Activated T-cell treated with anti-CD3 and anti-CD28 coated beads, Interleukin-2, amount 50 U/mL, for 48 hours (primary cell): ENCODE measurements at places on chromosomes 5 and 9.

- no peak for DNase-seq
These were observed 17.2 kb upstream of the C5orf47 start for GRCh38 chr5:173971681-173972345.

GRCh38 chr5:31983851-31984250 is 190.3 kb downstream of the GOLPH3 start:
- DNase-seq = no peak

- no peak for DNase-seq
These were observed 29.4 kb upstream of the SPATA31E1 start for GRCh38 chr9:87853302-87853701.

DNA sequence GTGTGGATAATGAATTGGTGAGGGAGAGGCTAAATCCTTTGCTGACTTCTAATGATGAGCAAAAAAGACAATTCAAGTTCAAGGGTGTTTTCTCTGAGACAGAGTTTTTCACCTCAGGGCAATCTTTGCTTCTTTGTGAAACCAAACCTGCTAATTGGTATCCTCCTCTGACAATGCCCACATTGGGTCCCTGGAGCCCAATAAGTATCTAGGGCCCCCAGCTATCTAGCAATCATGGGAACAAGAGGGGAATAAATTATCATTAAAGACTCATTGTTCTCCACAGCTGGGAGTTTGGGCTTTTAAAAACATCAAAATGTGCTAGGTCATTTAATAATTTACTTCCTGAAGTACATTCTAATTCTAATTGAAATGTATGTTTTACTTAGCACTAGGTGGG is 227.3 kb downstream of the TMEM167A start:
- no peak for DNase-seq

DNA sequence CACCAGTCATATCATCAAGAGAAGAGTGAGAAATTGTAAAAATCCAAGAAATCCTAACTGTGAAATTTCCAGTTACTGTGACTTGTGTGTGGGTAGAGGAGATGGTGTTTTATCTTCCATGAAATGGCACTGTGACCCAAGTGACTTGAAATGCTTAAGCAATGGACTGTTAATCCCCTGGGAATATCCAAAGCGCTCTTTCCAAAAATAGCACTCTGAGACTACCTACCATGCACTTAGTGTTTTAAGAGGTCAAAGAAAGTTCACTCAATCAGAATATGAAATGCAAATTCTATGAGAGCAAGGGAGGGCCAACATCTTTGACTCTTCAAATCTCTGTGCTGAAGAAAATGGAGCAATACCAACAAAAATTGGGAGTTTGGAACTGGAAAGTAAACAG is 244.0 kb downstream of the GABRB2 start:
- no peak for DNase-seq

- no peak for DNase-seq
These were observed 62.2 kb upstream of the IL33 start for GRCh38 chr9:6153425-6153824.

DNA sequence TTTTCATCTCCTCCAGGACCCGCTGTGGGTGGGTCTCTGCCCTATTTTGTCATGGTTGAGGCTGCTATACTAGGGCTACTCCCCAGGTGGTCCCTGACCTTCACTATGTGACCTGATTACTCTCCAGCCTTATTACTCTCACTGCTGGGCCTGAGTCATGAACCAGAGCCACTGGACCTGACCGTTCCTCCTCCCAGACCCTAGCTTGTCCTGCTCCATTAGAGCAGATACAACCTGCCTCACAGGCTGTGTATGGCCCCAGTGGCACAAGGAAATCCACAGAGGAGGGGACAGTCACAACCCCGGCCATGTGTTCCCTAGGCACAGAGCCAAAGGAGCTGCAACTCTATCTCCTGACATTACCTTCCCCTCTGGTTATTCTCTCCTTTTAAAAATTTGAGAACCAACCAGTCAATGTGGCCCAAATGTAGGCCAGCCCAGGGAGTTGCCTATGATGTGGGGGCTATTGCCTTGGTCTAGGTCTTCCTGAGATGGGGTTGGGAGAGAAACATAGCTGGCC is 96.0 kb upstream of the FSTL4 start:
- no peak for DNase-seq

GRCh38 chr9:98255061-98255577 is 330 bp downstream of the TBC1D2 start:
- DNase-seq = no peak

DNA sequence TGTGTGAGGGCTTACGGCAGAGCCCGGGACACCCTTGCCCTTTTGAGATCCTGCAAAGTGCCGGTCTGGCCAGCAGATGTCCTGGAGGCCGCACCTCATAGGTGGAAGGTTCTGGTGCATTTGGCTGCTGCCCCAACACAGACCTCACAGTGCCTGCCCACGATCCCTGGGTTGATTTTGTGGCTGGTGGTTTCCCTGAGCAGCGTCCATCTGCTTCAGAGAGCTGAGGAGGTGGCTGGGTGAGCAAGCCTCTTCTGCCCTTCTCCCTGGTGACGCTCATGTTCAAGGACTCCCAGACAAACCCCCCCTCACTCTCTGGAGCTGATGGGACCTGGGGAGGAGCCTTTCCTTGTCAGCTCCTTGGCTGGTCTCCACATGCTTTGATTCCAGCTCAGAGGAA is 18.9 kb downstream of the BNIP1 start:
- DNase-seq = no peak

GRCh38 chr5:14810282-14810681 is 61.3 kb downstream of the ANKH start:
- no peak for DNase-seq

DNA sequence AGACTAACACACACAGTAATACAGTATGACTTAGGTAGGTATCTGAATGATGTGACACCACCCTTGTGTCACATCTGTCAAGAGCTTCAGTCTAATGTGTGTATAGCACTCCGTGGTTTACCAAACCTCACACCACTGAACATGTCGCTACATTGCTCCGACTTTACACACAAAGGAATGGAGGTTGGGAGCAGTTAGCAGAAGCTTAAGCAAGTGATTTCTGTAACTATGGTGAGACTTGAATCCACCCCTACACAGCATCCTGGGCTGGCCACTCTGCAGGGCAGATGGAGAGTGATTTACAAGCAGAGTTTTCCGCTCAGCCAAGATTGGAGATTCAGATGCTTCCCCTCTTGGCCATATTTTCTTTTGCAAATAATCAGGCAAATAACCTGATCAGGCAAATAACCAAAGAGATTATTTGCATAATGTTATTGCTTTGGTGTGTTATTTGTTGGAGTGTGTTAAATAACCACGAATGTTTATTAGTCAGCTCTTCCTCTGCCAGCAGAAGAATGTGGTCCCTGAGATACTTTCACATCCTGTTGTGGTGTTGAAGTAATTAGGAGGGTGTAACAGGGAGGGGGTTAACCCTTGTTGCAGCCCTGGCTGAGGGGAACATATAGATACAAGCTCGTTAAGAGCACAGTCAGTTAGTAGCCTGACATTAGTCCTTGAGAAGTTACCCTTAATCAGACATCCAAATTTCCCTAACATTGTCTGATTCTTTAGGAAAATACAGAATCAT is 92.8 kb downstream of the SNX18 start:
- DNase-seq = no peak

- no peak for DNase-seq
These were observed 32.6 kb downstream of the CNTFR start for GRCh38 chr9:34556949-34557348.

GRCh38 chr9:88746029-88746742 is 211.2 kb downstream of the NXNL2 start:
- DNase-seq = no peak

- DNase-seq = peak; percentile 58
These were observed 1.6 kb downstream of the TMEM245 start for GRCh38 chr9:109117856-109118807.

GRCh38 chr9:4955836-4956235 is 29.2 kb upstream of the JAK2 start:
- no peak for DNase-seq

DNA sequence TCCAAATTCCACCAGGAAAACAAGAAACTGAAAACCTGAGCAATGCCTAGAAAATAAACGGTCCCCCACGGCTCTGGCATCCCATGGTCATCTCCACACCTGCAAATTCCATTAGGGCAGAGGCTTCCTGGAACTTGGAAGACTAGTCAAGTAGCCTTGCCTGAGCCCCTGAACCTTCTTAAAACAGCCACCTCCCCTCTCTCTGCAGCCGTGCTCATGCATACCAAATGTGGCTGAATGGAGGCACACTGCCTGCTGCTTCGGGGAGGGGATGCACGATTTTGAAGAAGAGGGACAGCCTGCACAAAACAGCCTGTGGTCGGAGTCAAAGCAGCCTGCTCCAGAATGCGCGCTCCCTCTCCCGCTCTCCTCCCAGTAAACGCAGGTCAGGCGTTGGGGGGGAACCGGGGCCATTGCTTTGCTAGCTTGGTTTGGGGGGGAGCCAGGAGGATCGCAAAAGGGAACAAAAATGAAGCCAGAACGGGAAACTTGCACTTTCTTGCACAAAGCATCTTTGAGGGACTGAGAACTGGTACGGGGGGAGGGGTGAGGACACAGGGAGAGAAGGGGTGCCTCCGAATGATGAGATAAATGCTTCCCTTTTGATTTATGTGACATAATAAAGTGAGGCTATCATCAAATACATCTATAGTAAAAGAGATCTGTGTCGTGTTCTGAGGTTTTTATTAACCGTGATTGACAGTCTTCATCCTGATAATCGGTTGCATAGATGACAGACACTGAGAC is at the start of gene TRPM3:
Gene TRPM3 (minus strand): TSS at position 347 of the 747 bp plus-strand sequence. CDS start 267 bp downstream, at position 80.
- DNase-seq = no peak

DNA sequence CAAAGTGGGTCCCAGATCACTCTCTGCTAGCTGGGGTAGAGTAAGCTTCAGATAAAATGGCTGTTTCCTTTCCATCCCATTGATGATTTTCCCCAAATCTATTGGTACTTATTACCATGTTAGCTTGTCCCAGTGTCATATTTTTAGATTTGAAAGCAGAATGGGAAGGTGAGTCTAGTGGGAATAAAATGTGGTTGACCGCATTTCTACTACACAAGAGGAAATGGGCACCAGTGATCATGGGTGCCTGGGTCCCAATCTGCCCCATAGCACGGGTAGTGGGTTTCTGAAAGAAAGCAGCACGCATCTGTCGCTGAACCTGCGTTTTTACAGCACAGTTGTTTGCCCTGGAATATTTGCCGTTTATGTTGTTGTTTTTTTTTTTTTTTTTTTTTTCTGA is 20.1 kb downstream of the DAPK1 start:
- no peak for DNase-seq

GRCh38 chr9:128149951-128150593 is 819 bp downstream of the LCN2 start:
- DNase-seq = no peak

DNA sequence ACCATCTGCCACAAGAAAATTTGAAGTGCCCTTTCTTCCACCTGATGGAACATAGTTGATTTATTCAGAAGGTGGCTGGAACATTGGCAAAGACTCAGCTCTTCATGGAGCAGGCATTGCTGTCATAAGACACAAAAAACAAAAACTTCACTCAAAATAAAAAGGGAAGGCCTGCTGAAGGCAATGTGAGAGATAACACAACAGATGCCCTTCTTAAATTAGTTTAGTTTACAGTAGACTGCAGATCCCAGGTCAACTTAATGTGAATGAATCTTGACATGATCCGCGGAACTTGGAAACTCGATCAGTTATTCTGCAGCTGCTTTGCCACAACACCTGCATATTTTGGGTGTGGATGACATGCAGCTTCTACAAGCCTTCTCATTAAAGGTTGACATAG is 159.8 kb upstream of the PLCXD3 start:
- no peak for DNase-seq

DNA sequence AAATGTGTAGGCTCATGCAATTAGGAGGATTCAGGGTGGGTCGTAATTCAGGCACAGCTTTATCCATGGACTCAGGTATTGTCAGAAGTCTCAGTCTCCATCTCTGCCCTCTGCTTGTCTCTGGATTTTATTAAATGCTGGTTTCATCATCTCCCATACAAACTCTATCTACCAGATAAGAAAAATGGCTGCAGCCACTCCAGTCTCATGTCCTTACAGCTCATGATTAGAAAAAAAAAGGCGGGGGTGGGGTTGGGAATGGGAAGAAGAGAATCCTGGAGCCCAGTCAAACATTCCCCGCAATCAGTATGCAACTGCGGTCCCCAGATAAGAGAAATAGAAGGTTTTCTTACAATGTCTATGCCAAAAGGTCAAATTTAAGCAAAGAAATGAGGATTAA is 7.6 kb upstream of the FBXO38 start:
- DNase-seq = no peak

GRCh38 chr5:86644843-86645242 is 27.1 kb downstream of the COX7C start:
- no peak for DNase-seq

DNA sequence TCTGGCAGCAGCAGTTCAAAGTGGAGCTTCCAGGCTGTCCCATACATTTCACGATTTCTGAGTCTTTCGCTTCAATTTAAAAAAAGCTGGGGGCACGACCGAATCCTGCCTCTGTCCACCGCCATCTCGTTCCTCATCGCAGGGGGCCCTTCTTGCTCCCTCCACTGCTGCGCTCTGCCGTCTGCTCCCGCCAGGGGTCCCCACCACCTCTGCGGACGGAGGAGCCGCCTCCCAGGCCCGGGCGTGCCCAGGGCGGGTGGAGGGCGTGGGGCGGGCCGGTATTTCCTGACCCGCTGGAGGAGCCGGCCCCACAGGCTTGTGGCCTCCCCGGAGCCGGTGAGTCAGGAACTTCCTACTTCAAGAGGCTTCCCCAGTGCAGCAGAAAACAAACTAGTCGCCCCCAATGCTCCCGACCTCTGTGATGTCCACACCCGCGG is 50.4 kb downstream of the USP20 start:
- peak; percentile 97 for DNase-seq

- DNase-seq = no peak
These were observed 1.9 kb downstream of the SLC2A8 start for GRCh38 chr9:127398715-127399400.

DNA sequence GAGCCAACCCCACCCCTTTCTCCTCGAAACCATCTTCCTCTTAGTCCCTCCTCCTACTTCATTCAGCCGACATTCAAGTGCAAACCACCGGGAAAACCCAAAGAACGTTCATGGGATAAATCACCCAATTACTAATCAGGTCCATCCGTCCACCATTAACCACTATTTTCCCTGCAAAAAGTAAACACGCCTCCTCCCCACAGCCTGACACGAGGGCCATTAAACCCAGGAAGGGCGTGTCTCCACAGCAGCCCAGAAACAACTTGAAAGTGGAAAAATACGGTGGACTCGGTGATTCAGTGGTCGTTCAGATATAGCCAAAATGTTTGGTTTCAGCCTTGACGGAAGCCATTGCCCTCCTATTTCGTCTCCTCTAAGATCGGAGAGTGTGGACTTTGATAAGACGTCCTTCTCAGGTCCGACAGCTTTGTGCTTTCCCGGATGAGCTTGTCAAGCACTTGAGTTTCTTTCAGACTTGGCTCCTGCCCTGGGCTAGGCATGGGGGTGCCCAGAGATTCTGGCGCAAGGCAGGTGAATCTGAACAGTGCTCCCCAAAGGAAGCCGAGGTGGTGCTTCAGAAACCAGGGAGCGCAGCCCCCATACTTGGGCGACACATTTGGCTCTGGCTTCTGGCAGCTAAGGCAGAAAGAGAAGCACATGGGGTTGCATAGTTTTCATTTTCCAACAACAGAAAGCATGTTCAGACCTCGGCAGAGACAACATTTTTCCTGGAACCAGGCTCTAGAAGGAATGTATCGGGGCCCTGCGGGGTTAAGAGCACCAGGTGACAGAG is 56.6 kb downstream of the SMIM23 start:
- DNase-seq = no peak

- DNase-seq = no peak
These were observed 99.2 kb upstream of the SPATA31C2 start for GRCh38 chr9:88237479-88237961.
